Stimulated activated CD8-positive, alpha-beta memory T cell treated with anti-CD3 and anti-CD28 coated beads, Interleukin-7, amount 100 ng/mL, for 48 hours (primary cell): ENCODE measurements at places on chromosomes 7 and 10.

GRCh38 chr10:15460661-15461060, 89.6 kb upstream of the FAM171A1 start:
- no peak for DNase-seq

DNA sequence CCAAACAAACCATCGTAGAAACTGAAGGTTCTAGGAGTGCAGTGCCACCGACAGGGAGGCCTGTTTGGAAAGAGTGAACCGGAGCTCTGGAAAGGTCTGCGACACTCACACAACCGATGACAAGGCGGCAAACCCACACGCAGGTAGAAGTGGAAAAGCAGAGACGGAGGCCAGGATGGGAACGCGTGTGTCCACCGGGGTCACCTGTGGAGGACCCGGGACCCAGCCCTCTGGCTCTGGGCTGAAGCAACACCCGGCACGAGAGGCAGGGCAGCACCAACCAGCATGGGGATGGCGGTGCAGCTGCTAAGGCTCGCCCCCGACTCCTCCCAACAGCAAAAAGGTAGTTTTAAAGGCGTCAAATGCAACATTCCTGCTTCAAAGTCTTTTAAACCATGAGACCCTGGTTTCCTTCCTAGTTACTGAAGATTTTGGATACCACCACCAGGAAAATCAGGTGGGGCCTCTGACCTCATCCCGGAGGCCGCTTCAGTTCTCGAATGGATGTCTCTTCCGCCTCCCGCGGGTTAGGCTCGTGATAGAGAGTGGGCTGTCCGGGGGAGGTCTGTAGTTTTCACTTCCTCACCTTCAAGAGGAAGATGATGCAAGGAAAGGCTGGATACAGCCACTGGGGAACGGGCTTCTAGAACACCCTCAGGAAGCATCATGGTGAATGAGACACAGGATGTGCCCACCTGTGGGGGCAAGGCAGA, 115.5 kb downstream of the SMURF1 start:
- no peak for DNase-seq

- DNase-seq, result no peak
Measured at GRCh38 chr7:37315772-37316715, 132.6 kb downstream of the ELMO1 start.

GRCh38 chr7:28510026-28510369, 97.7 kb downstream of the CREB5 start:
- no peak for DNase-seq

DNA sequence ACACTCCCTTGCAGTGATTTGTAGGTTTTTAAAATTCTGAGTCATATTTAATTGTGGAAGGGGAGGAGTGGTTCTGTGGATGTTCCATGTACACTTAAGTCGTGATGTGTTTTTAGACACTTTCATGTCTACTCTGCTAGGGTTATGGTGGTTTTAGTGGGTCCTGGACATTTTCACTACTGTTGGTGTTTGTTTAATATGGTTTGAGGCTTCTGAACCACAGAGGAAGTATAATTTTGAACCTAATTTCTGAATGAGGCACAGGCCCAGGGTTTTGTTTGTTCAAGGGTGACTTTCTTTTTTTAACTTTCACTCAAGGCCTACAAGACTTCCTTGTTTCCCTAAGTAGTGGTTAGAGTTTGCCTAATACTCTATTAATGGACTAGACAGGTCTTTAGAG, 13.3 kb downstream of the SLC26A5 start:
- no peak for DNase-seq
